CD4-positive, alpha-beta T cell treated with Interleukin-21 for 1 hour (primary cell): ENCODE measurements at places on chromosomes 11 and 22.
A peak's percentile ranks its signal among the peaks of the same experiment; 100 is the strongest.

DNA sequence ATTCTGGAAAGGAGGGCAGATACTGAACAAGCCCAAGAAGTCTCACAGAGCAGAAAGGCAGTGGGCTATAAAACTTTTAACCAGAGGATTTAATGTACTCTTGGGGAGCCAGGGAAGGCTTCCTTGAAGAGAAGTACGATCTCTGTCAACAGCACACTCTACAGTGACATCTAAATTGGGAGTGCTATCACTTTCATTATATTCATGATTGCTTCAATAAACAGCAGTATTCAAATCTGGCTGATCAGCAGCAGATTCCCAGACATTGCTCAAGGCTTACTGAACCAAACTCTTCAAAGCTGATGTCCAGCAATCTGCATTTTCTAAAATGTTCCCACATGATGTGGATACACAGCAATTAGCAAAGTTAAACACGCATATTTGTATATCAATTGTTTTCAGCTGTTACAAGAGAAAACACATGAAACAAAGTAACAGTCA is 44.2 kb downstream of the SYTL2 start:
- DNase-seq = no peak

DNA sequence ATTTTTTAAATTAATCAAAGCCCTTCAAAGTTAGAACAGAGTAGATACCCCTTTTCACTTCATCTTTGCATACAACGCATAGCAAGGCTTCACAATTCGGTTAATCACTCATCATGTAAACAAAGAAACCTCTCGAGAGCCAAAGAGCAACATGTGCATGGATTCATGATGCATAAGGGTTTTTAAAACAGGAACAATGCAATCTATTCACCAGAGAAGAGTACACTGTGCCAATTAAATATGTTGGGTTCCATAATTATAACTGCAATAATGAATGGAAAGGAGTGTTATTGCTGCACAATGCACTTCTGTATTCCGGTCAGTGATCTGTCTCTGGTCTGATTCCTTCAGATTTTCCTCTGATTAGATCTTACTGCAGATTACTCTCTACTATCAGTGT is 45.3 kb downstream of the CADM1 start:
- DNase-seq = no peak

- no peak for DNase-seq
These were observed 6.8 kb downstream of the STX3 start for GRCh38 chr11:59761993-59762392.

DNA sequence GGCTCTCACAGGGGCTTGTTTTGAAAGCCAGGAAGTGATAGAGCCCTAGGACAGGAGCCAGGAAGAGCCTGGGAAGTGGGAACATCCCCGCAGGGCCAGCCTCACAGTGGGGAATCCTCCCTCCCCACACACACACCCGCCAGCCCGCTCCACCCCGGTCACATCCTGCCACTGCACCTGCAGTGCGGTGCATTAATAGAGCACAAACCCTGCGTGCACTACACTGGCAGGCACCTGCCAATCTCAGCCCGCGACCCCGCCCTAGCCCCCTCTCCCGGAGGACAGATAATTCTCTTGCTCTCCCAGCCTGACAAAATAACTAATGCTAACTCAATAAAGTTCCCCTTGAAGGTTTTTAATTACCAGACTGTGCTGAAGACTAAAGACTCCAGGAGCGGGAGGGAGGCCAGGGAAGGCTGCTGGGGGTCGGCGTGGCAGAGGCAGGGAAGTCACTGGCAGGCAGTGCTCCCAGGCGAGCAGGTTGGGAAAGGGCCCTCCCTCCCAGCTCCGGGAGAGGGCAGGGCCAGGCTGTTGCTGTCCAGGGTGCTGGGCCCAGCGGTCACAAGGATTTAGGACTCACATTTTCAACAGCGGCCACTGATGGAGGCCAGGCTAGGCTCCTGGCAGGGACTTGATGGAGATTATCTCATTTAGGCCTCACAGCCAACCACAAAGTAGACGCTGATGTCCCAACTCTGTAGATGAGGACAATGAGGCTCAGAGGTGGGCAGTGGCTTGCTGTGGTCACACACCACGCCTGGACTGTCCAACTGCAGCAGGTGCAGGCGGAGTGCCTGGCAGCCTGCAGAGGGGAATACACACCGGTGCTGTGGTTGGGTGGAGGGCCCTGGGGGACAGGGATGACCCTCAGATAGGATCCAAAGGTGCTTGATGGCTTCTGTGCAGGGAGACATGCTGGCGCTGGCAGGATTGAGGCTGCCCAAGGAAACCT is 23.9 kb upstream of the TCF20 start:
- peak; percentile 42 for DNase-seq

GRCh38 chr11:64876835-64877341 is 1.5 kb downstream of the EHD1 start:
- no peak for DNase-seq

GRCh38 chr11:92662601-92663360 is 306.7 kb upstream of the MTNR1B start:
- no peak for DNase-seq

GRCh38 chr11:18468961-18469360 is 13.3 kb downstream of the LDHAL6A start:
- no peak for DNase-seq

- DNase-seq = no peak
These were observed 23.0 kb upstream of the GDPD4 start for GRCh38 chr11:77324508-77324907.

- DNase-seq = no peak
These were observed 42.3 kb downstream of the APOL1 start for GRCh38 chr22:36295247-36295646.

DNA sequence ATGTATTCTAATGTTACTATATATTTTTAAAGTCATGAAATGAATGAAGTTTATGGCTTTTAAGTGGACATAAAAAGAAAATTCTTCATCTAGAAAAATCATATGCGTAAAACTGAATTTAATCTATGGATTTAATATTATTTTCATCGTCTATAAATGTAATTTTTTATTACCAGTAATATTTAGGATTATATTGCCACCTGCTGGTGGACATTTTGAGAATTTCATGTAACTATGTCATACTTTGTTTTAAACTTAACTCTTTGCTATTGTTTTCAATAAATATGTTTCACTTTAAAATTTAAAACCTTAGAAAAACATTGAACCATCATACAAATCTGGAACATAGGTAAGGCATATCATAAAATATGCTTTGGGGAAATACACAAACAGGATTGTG is 66.5 kb upstream of the CEP126 start:
- DNase-seq = no peak

DNA sequence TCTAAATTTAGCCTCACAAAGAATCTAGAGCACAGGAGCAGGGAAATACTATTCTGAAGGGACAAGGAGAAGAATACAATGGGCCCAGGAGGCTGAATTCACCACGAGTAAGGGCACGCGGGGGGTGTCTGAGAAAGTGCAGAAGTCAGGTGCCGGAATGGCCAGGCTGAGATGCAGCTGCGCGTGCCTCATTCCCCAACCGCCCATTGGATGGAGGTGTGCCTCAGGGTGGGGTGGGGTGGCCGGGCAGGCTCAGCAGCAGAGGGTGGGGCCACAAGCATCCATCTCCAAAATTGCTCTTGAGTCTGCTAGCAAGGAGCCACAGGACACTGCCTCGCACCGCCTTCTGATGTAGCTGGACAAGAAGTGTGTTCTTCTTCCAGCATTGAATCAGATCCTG is 387.0 kb downstream of the SHANK2 start:
- no peak for DNase-seq
